Osteocyte (in vitro differentiated cells): ENCODE measurements at places on chromosomes 4 and X. TPM values are rescaled to one million over a fixed set of nuclear protein-coding genes. Genes with fewer than 3 reads are reported as not detected.

The SPANXD gene
- not detected in 2 replicates for total RNA-seq

The MAGED4B gene
- total RNA-seq: 131 and 134 TPM in 2 replicates

The NHS gene
- 4.3 and 7.0 TPM in 2 replicates for total RNA-seq

The SMIM10L2A gene
- 0.21 and 0.32 TPM in 2 replicates for total RNA-seq

DNA sequence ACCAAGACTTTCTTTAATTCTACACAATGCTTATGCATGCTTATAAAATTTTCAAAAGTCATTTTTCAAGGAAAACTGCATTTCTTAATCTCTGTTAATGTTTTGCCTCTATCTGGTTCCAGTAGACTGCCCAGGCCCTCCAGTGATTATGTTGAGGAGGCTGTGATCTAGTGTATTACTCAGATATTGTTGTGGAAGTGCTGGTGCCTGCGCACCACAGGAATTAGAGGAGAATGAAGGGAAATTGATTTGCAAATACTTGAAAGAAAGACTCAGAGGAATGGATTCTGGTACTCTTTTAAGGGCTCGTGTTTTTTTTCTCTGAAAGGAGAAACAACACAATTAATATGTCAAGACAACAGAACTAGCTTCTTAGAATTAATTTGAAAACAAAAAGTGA is 1015.1 kb downstream of the RPA4 start:
- DNase-seq: no peak

- no peak for DNase-seq
Measured at GRCh38 chrX:140733766-140734342, 24.3 kb downstream of the LINC00632 start.

- no peak for DNase-seq
Measured at GRCh38 chr4:21009956-21010355, 309.7 kb downstream of the PACRGL start.

- DNase-seq: no peak
Measured at GRCh38 chrX:103477496-103477895, 41.8 kb downstream of the RAB40A start.

- no peak for DNase-seq
Measured at GRCh38 chrX:136752796-136753195, 27.9 kb downstream of the ARHGEF6 start.
